ENCODE measurements at places on chromosomes 12 and 14. TPM values are rescaled to one million over a fixed set of nuclear protein-coding genes. Genes with fewer than 3 reads are reported as not detected.
A peak's percentile ranks its signal among the peaks of the same experiment; 100 is the strongest.

DNA sequence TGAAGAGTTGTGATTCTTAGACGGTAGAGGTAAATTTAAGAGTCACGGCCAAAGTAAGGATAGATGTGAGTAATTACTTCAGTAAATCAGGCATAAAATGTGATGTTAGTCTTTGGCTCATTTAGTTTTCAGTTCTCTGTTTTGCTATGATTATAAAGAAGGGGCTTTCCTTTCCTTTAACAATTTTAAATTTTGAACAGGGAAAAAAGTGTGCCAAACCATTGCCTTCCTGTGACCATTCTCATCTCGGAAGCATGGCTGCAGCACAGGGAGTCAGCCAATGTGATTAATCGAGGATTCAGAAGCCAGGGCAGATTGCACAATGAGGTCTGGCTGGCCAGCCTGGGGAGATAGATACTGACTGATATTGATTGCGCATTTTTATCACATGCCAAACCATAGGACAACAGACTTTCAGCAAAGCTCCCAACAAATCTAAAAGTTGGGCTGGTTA is 480.2 kb upstream of the PRICKLE1 start:
- H3K36me3 ChIP-seq: no peaks in the 10 kb centered on the region
- no peak overlapping the region for H3K4me3 ChIP-seq
- DNase-seq: no peak
- H3K4me1 ChIP-seq: no peaks in the 10 kb centered on the region

DNA sequence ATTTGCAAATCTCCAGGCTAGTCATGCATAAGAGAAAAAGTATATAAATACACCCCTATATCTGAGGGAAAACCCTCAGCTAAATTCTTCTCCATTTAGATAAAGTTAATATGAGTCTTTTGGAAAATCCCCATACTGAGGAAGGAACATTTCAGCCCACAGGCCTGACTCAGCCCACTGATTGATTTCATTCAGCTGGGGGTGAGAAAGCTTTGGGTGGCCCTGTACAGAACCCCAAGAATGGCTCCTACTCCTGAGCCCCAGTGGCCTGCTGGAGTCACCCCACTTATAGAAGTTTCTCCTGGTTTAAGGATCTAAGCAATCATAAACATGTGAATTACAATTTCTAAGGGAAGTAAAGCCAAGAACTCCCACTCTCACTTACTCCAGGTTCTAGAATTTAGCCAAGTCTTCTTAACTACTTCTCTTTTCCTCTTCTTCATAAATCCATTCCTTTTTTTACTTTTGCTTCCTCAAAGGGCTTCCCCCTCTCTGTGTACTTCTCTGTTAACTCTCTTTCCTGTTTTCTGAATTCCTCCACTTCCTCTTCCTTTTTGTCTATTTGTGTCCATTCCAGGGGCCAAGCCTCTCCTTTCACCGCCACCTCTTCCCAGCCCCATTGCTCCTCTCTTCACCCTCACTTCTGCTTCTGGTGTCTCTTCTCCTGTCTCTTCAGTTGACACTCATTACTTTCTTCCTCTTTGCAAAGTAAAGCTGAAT is 21.0 kb downstream of the RTN1 start:
- no peaks in the 10 kb centered on the region for H3K4me1 ChIP-seq
- no peaks in the 10 kb centered on the region for H3K36me3 ChIP-seq
- H3K27me3 ChIP-seq: no peaks in the 10 kb centered on the region
- no peak overlapping the region for H3K27ac ChIP-seq

- DNase-seq: no peak
- H3K4me3 ChIP-seq: no peak overlapping the region
- H3K27me3 ChIP-seq: no peaks in the 10 kb centered on the region
Measured at GRCh38 chr12:4050340-4050739, 177.1 kb upstream of the PARP11 start.

DNA sequence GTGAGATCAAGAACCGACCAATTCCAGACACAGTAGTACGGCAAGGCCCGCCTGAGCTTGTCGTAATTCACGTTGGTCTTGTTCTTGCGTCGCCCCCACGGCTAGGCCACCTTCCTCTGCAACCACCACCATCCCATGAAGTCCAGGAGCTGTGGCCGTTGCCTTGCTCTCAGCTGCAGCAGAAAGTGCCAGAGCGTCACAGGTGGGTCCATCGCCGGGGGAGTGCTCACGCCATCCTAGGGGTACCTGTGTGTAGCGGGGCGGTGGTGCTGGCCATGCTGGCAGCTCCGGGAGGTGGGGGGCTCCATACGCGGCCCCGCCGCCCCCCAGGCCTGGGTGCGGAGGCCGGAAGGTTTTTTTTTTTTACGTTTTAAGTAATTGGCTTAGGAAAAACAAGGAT is 23.1 kb downstream of the TMEM121 start:
- H3K27me3 ChIP-seq: no peaks in the 10 kb centered on the region
- H3K4me1 ChIP-seq: no peaks in the 10 kb centered on the region
- H3K27ac ChIP-seq: no peak overlapping the region

GRCh38 chr12:100800723-100801122 is 6.1 kb downstream of the ANO4 start:
- H3K36me3 ChIP-seq: no peaks in the 10 kb centered on the region
- H3K27ac ChIP-seq: no peak overlapping the region
- no peaks in the 10 kb centered on the region for H3K4me1 ChIP-seq
- H3K4me3 ChIP-seq: no peak overlapping the region

- no peak for DNase-seq
- H3K27me3 ChIP-seq: no peaks in the 10 kb centered on the region
- no peak overlapping the region for H3K27ac ChIP-seq
- H3K4me1 ChIP-seq: no peaks in the 10 kb centered on the region
- no peak overlapping the region for H3K4me3 ChIP-seq
Measured at GRCh38 chr14:70885343-70886022, 21.8 kb upstream of the PCNX1 start.

DNA sequence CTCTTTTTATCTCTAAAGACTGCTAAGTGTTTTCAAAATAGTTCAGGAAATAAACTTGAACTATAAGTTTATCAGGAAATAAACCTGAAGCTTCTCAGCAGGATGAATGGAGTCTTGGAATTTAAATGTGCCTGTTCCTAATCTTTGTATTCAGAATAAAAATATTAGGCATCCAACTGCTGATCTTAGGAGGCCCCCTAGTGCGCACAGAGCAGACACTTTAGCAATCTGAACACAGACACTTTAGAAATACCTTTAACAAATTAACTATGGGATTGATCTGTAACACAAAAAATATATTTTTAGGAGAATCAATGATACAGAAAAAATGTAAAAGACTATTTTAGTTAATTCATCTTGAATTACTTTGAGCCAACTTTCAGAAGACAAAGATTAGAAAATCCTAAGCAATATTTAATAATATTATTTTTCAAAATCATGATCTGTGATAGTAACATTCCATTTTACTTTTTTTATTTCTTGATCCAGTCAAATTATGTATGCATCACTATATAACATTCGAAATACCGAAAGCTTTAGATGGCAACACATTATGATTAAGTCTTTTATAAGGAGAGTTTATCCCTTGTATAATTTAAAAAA is 80.9 kb downstream of the SLC41A2 start:
- DNase-seq: no peak
- no peaks in the 10 kb centered on the region for H3K4me1 ChIP-seq
- no peaks in the 10 kb centered on the region for H3K27me3 ChIP-seq
- no peak overlapping the region for H3K4me3 ChIP-seq
- no peaks in the 10 kb centered on the region for H3K36me3 ChIP-seq

DNA sequence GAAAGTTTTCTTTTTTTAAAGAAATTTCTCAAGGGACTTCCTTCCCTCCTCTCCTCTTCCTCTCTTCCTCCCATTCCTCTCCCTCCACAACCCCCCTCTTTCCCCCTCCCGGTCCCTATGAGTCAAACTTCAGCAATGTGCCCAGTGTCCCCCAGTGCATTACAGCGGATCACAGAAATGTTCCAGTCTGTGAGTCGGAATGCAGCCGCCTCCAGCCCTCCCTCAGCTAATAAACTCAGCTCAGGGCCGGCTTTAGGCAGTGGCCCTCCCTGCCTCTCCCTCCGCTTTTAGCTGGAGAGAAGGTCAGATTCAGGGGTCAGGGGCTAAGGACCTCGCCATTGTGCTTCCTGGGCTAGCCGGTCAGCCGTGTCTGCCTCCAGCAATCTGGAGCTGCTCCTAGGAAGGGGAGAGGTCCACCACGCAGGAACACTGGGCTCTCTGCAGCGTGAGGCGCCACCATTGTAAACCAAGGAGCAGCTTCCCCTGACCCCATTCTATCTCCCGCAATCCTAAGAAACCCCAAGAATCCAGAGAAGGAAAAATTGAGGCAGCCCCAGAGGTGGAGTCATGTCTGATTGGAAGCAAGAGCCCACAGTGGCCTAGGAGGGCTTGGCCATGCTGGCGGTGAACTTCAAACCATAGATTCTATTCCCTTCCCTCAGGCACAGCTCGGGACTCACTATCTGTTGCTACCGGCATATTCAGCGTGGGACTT is 1.1 kb upstream of the HDAC7 start:
- H3K4me1 ChIP-seq: peaks cover 19% of the 10 kb centered on the region
- no peaks in the 10 kb centered on the region for H3K27me3 ChIP-seq
- H3K4me3 ChIP-seq: peak overlapping the region; percentile 93
- peaks cover 5% of the 10 kb centered on the region for H3K36me3 ChIP-seq
- peak overlapping the region; percentile 29 for H3K27ac ChIP-seq

DNA sequence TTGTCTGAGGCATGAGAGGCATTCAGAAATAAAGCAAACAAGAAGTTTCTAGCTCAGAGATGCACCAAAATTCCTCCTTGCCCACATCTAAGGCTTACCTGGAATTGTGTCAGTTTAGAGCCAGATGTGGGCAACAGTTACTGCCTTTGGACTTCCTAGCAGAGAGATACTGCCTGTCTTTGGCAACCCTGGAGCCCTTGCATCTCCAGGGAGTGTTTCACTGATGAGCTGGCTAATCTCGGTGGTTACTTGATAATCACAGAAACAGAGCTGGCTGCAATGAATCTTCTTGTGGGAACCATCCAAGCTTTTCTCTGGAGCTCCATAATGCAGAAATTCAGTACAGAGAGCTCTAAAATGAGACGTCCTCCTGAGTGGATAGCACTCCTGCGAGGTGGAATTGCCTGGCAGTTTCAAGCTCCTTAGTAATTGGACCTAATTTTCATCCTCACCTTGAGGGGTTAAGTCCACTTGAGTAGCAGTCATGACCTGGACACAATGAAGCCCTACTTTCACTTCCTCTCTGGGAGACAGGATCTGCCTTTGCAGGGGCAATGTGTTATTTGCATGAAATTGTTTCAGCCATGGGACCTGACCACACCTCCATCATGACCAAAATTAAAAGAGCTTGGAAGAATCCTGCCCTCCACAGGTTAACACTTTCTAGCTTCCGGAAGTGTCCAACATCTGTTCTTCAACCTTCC is 108.8 kb upstream of the ARHGAP5 start:
- no peak overlapping the region for H3K27ac ChIP-seq
- no peak overlapping the region for H3K4me3 ChIP-seq
- no peaks in the 10 kb centered on the region for H3K4me1 ChIP-seq
- no peaks in the 10 kb centered on the region for H3K36me3 ChIP-seq

- DNase-seq: no peak
- no peak overlapping the region for H3K4me3 ChIP-seq
- H3K4me1 ChIP-seq: peaks cover 15% of the 10 kb centered on the region
Measured at GRCh38 chr12:10362828-10363657, 26.8 kb downstream of the KLRK1 start.

The BICDL1 gene
- total RNA-seq: 13.8 TPM

The DTX1 gene
- total RNA-seq: 3.0 TPM

The EML5 gene
- total RNA-seq: 0.81 TPM

The GPR84 gene
- total RNA-seq: not detected
